ENCODE measurements at places on chromosomes 6 and 20. TPM values are rescaled to one million over a fixed set of nuclear protein-coding genes. Genes with fewer than 3 reads are reported as not detected.
A peak's percentile ranks its signal among the peaks of the same experiment; 100 is the strongest.

GRCh38 chr6:168386973-168387372 lies 54.0 kb upstream of the SMOC2 start:
- no peaks in the 10 kb centered on the region for H3K4me1 ChIP-seq
- no peak overlapping the region for H3K27ac ChIP-seq
- H3K27me3 ChIP-seq, result no peaks in the 10 kb centered on the region
- no peaks in the 10 kb centered on the region for H3K36me3 ChIP-seq

GRCh38 chr6:142913511-142914047 lies 31.4 kb downstream of the HIVEP2 start:
- H3K4me3 ChIP-seq, result no peak overlapping the region
- no peaks in the 10 kb centered on the region for H3K36me3 ChIP-seq
- no peaks in the 10 kb centered on the region for H3K27me3 ChIP-seq
- no peak overlapping the region for H3K27ac ChIP-seq

DNA sequence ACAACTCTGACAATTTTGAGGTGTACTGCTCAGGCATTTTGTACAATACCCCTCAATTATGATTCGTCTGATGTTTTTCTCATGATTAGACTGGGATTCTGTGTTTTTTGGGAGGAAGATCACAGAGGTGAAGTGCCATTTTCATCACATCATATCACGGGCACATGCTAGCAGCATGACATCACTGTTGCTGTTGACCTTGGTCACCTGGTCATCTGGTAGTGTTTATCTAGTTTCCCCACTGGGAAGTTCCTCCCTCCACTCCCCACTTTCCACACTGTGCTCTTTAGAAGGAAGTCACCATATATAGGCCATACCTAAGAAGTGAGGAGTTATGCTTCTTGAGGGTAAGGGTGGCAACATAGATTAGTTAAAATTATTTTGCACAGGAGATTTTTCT lies 20.8 kb downstream of the GCM2 start:
- no peak overlapping the region for H3K4me3 ChIP-seq
- no peaks in the 10 kb centered on the region for H3K4me1 ChIP-seq
- DNase-seq, result no peak

Gene SYNGAP1
- 12.5 TPM for total RNA-seq

Gene ZKSCAN3
- 3.6 TPM for total RNA-seq

GRCh38 chr6:20746024-20746423 lies 211.8 kb downstream of the CDKAL1 start:
- H3K4me1 ChIP-seq, result no peaks in the 10 kb centered on the region
- no peak overlapping the region for H3K27ac ChIP-seq
- no peaks in the 10 kb centered on the region for H3K36me3 ChIP-seq
- H3K27me3 ChIP-seq, result no peaks in the 10 kb centered on the region
- no peak for DNase-seq

Gene FOXC1
- 3.7 TPM for total RNA-seq

Gene TMEM151B
- total RNA-seq, result 0.15 TPM

DNA sequence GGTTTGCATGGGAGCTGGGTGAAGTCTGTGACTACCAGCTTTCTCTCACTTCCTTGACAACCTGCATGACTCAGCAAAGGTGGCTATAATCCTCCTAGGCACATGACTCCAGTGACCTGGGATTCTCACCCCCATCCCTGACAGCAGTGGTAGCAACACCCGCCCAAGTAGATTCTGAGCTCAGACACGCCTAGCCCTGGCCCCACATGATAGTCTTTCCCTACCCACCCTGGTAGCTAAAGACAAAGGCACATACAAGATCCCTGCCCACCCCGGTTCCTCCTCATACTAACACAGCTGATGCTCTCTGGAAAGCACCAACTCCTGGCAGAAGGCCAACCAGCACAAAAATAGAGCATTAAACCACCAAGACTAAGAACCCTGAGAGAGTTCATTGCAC lies 25.9 kb upstream of the CRISP1 start:
- H3K36me3 ChIP-seq, result no peaks in the 10 kb centered on the region
- no peaks in the 10 kb centered on the region for H3K27me3 ChIP-seq
- no peak overlapping the region for H3K27ac ChIP-seq
- DNase-seq, result no peak
- no peak overlapping the region for H3K4me3 ChIP-seq

DNA sequence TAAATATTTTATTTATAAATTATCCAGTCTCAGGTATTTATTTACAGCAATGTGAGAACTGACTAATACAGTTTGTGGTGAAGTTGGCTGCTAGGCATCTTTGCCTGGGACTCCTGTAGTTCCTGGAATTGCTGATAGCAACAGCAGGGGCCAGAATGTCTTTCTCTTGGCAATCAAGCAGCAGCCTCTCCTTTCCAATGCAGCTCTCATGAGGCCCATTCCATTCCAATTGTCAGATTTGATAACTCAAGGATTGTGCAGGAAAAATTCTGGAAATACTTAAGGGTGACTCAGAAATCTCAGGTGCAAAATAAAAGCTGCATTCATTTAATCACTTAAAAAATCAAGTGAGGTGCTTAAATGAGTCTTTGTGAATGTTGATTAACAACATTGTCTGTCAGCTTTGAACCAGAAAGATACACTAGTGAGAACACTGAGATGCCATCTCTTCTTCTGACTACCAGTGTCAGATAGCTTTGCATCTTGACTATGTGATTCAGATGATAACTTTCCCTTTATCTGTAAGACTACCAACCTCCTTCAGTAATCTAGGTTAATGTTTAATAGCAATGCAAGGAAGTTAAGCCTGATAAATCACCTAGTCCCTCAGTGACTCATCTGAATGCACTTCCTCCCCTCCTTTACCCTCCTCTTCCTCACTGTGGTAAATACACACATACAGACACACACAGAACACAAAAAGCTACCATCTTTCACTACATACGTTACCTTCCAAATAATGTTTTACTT lies 32.1 kb upstream of the COL21A1 start:
- H3K4me3 ChIP-seq, result no peak overlapping the region
- no peaks in the 10 kb centered on the region for H3K27me3 ChIP-seq
- DNase-seq, result no peak

- H3K27me3 ChIP-seq, result no peaks in the 10 kb centered on the region
- no peak for DNase-seq
- H3K36me3 ChIP-seq, result no peaks in the 10 kb centered on the region
Measured at GRCh38 chr20:25489221-25489871, 81.9 kb downstream of the GINS1 start.

- H3K36me3 ChIP-seq, result no peaks in the 10 kb centered on the region
- H3K27ac ChIP-seq, result no peak overlapping the region
- no peaks in the 10 kb centered on the region for H3K4me1 ChIP-seq
- no peak for DNase-seq
- H3K4me3 ChIP-seq, result no peak overlapping the region
Measured at GRCh38 chr6:91538622-91539021, 951.8 kb upstream of the MAP3K7 start.

DNA sequence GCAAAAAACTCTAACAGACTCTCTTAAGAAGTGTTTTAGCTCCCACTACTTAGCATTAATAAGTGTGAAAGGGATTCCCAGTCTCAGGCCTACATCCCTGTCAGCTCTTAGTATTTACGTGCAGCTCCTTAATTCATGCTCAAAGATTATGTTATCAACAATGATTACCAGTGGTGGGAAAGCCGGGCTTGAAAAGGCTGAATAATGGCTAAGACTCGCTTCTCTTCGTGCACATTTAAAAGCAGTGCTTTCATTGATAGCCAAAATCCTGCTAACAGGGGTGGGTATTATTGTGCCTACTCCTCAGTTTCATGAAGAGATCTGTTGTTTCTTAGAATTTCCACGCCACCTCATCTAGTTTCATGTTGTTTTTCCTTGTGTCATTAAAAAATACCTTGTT lies 518.8 kb downstream of the GRIK2 start:
- no peak for DNase-seq
- no peaks in the 10 kb centered on the region for H3K27me3 ChIP-seq
- H3K27ac ChIP-seq, result no peak overlapping the region
- H3K36me3 ChIP-seq, result no peaks in the 10 kb centered on the region

- peak overlapping the region; percentile 61 for H3K4me3 ChIP-seq
- no peaks in the 10 kb centered on the region for H3K27me3 ChIP-seq
- H3K27ac ChIP-seq, result peak overlapping the region; percentile 88
- DNase-seq, result no peak
Measured at GRCh38 chr6:26250698-26251044, 114.3 kb upstream of the BTN3A2 start.

Gene MCCD1
- total RNA-seq, result not detected

DNA sequence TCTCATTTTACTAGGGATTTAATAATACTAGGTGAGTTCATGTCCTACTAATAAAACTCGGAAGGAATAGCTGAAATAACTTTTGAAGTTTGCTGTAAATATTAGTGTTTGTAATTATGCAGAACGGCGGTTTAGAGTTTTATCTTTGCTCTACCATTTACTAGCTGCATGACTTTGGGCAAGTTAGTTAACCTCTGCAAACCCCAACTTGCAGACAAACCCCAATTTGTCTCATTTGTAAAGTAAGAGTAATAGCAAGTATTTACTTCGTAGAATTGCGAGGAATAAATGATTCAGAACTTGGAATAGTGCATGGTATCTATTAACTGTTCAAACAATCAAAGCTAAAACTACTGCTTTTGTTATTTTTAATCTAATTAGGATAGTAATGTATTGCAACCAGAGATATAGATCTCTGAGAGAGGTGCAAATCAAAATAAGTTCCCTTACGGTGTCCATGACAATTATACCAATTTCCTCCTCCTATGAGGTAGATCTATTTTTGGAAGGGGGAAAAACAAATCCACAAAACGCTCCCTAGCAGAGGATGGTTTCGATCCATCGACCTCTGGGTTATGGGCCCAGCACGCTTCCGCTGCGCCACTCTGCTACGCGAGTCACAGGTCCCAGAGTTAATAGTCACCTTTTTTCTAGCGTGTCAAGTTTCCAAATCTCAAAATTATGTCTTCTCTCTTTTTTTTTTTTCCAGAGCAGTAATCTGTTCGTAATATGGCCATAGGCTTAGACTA lies 35.1 kb upstream of the BTN3A2 start:
- no peak for DNase-seq
- H3K36me3 ChIP-seq, result no peaks in the 10 kb centered on the region
- H3K4me3 ChIP-seq, result no peak overlapping the region
- peaks cover 81% of the 10 kb centered on the region for H3K27me3 ChIP-seq
- H3K4me1 ChIP-seq, result no peaks in the 10 kb centered on the region

GRCh38 chr6:27178860-27179259 lies 68.6 kb upstream of the PRSS16 start:
- H3K27ac ChIP-seq, result no peak overlapping the region
- H3K4me1 ChIP-seq, result no peaks in the 10 kb centered on the region
- H3K4me3 ChIP-seq, result peak overlapping the region; percentile 88
- no peaks in the 10 kb centered on the region for H3K27me3 ChIP-seq
